Pancreas (tissue), 10 donors: ENCODE measurements at places on chromosomes 7 and 10.

GRCh38 chr7:74443543-74444247 lies 10.0 kb upstream of the GTF2IRD1 start:
- H3K4me3 ChIP-seq: no peak overlapping the region
- H3K36me3 ChIP-seq: no peaks in the 10 kb centered on the region
- no peaks in the 10 kb centered on the region for H3K27me3 ChIP-seq
- H3K27ac ChIP-seq: no peak overlapping the region

- H3K4me3 ChIP-seq: no peak overlapping the region
- no peaks in the 10 kb centered on the region for H3K27me3 ChIP-seq
- no peak for DNase-seq
- H3K4me1 ChIP-seq: peaks cover 14% of the 10 kb centered on the region
- no peak overlapping the region for H3K27ac ChIP-seq
- H3K36me3 ChIP-seq: no peaks in the 10 kb centered on the region
Observed at GRCh38 chr7:81094952-81095351, 176.1 kb upstream of the SEMA3C start.

DNA sequence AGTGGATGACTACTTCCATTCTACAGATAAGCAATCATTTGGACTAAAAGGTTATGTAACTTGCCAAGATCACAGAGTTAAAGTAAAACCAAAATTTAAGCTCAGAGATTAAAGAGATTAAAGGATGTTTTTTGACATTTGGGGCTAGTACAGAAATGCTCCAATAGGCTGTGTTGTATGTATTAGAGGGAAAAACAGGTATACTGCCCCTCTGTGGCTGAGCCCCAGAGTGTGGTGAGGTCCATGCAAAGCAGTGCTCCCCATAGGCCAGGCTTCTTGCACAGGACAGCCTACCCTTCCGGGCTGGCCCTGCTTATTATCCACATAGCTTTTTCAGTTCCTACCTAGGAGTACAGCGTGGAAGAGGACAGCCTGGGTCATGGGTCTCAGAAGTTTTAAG lies 322.8 kb downstream of the POM121L12 start:
- H3K4me1 ChIP-seq: no peaks in the 10 kb centered on the region
- no peak overlapping the region for H3K4me3 ChIP-seq
- H3K27me3 ChIP-seq: no peaks in the 10 kb centered on the region
- no peak for DNase-seq
- no peak overlapping the region for H3K27ac ChIP-seq
- no peaks in the 10 kb centered on the region for H3K36me3 ChIP-seq

GRCh38 chr7:97226541-97226940 lies 109.0 kb downstream of the SDHAF3 start:
- no peaks in the 10 kb centered on the region for H3K36me3 ChIP-seq
- no peaks in the 10 kb centered on the region for H3K4me1 ChIP-seq
- H3K27me3 ChIP-seq: no peaks in the 10 kb centered on the region
- H3K4me3 ChIP-seq: no peak overlapping the region
- DNase-seq: no peak
- no peak overlapping the region for H3K27ac ChIP-seq

GRCh38 chr7:116952635-116953371 lies 498 bp upstream of the ST7 start:
- no peaks in the 10 kb centered on the region for H3K36me3 ChIP-seq
- H3K27ac ChIP-seq: peak overlapping the region; percentile 100
- peak; percentile 68 for DNase-seq
- H3K4me1 ChIP-seq: peaks cover 10% of the 10 kb centered on the region
- no peaks in the 10 kb centered on the region for H3K27me3 ChIP-seq

DNA sequence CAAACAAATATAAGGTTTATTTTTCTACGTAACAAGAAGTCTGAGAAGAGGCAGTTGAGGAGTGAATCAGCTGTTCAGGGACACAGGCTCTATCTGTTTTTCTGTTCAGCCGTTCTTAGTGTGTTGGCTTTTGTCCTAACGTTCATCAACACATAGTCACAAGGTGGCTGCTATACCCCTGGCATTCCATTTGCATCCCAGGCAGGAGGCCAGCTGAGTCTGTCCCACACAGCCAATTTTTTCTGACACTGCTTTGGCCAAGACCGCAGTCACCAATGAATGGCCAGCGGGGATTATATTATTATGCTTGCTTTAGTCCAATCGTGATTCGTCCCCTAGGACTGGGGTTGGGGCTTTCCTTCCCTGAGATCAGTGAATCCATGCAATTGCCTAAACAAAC lies 143.4 kb upstream of the CHST15 start:
- H3K4me3 ChIP-seq: no peak overlapping the region
- H3K27me3 ChIP-seq: no peaks in the 10 kb centered on the region
- H3K27ac ChIP-seq: no peak overlapping the region
- H3K4me1 ChIP-seq: no peaks in the 10 kb centered on the region
- no peak for DNase-seq

DNA sequence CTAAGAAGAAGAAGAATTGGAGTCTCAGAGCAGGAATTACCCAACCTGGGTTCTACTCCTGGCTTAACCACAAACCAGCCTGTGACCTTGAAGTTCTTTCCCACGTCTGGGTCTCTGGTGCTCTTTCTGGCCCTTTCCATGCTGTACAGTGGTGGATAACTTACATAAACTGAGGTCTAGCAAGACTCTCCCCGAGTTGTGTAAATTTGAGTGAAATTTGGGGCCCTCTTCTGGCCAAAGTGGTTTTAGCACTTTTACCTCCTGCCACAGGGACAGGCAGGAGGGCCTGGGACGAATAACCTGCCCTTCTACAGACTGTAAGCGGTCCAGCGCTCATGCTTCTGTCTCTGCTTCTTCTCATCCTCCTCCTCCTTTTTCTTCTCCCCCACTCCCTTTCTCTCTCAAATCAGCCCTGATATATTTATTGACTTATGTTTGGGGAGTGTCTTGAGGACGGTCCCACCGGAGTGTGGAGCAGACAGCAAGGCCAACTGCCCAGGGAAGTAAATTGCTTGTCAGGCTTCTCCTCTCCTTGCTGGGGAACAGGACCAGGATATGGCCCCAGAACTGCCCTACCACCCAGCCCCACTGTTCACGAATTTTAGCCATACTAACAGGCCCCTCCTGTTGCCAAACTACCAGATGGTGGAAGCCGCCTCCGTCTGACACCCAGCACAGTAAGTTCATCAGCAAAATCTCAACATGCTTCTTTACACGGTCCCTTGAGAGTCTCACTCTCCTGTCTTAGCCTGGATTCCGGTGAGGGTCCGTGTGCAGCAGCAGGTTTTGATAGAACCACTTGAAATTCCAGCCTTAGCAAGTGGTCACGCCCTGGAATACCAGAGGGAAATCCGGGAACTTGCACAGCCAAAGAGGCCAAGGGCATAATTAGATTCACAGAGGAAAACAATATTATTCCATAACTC lies 4.0 kb upstream of the SH3PXD2A start:
- H3K27ac ChIP-seq: no peak overlapping the region
- no peaks in the 10 kb centered on the region for H3K4me1 ChIP-seq
- no peak overlapping the region for H3K4me3 ChIP-seq
- no peaks in the 10 kb centered on the region for H3K27me3 ChIP-seq
- no peaks in the 10 kb centered on the region for H3K36me3 ChIP-seq

GRCh38 chr10:91196268-91197048 lies 24.0 kb upstream of the PCGF5 start:
- H3K4me3 ChIP-seq: no peak overlapping the region
- H3K4me1 ChIP-seq: no peaks in the 10 kb centered on the region
- no peaks in the 10 kb centered on the region for H3K27me3 ChIP-seq
- no peaks in the 10 kb centered on the region for H3K36me3 ChIP-seq

- DNase-seq: no peak
- H3K27me3 ChIP-seq: no peaks in the 10 kb centered on the region
- no peak overlapping the region for H3K4me3 ChIP-seq
- H3K36me3 ChIP-seq: no peaks in the 10 kb centered on the region
- H3K4me1 ChIP-seq: no peaks in the 10 kb centered on the region
- H3K27ac ChIP-seq: no peak overlapping the region
Observed at GRCh38 chr10:11245095-11245479, 227.4 kb downstream of the CELF2 start.
